ENCODE measurements at places on chromosomes 2 and 18.

DNA sequence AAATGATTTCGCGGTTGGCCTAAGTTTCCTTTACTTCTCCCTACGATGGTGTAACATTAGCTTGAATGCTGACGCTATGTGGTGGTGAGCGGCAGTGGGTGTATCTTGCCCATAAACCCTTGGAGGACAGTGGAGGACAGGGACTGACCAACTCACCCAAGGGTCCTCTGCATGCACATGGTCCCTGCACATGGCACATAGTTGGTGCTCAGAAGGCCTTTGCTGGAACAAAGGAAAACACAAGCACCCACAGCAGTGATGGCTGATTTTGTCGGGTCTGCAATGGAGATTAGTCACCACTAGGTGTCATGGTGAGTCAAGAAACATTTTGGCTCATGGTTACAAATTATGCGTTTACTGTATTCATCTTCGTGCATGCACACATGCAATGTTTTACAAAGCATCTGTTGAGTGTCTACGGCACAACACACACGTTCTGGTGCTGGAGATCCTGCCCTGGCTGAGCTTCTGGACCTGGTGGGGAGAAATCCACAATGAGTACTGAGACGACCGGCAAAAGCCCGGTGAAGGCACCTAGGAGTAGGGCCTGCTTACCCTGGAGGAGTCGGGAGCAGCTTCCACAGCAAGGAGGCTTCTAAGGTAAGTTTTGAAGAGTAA, 44.0 kb downstream of the PDCL3 start:
- DNase-seq = no peak

DNA sequence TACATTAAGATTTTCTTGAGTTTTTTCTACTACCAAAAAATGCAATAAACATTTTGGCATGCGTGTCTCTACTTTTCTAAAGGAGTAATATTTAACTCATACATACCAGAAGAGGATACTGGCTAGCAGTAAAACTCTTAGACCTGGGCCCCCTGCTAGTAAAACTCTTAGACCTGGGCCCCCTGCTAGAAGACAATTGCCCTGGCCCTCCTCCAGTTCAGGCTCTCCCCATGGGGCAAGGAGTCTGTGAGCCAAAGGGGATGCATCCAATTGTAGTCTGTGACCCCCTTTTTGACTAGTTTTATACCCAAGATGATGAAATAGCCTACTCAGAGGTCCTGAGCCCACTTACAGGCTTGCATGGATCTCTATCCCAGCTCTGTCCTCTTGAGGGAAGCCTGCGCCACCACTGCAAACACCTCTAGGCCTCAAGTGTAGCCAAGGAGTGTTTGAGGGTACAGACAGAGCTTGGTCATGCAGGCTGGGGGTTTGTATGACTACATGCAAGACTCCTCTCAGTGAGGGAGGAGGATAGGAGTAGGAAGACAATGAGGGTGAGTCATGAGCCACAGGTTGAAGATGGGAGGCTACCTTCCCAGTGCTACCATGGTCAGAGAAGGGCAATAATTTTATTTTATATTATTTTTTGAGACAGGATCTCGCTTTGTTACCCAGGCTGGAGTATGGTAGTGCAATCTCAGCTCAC, 45.2 kb upstream of the PGAP1 start:
- DNase-seq = no peak

DNA sequence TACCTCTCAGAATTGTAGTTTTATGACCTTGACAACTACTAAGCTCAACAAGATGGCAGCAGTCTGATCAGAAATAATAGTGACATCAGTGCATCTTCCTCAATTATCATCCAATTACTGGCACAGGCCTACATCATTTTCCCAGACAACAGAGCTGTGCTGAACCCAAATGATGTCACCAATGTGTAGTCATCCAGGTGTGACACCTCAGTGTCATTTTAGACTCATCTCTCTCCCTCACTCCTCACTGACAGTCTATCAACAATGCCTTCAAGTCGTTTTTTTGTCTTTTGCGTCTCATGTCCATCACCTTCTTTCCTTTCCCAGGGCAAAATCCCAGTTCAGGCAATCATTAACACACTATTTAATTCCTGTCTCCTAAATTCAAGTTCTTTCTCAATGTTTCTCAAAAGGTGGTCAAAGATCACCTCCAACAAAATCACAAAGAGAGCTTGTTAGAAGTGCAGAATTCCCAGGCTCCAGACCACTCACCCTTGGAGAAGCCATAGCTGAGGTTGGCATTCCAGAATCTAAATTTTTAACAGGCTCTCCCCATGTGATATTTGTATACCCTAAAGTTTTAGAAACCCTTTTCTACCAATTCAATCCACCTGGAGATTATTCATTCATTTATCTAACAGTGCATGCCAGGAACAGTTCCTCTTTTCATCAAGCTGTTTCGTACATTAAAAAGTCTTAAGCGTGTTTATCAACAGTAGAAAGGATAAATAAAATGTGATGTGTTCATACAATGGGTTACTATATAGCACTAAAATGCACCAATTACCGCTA, 125.3 kb upstream of the KLF7 start:
- DNase-seq = no peak

- DNase-seq = no peak
Observed at GRCh38 chr2:235903782-235904584, 264.2 kb downstream of the GBX2 start.

GRCh38 chr18:22170421-22171257, 1.2 kb downstream of the GATA6 start:
- DNase-seq = no peak

DNA sequence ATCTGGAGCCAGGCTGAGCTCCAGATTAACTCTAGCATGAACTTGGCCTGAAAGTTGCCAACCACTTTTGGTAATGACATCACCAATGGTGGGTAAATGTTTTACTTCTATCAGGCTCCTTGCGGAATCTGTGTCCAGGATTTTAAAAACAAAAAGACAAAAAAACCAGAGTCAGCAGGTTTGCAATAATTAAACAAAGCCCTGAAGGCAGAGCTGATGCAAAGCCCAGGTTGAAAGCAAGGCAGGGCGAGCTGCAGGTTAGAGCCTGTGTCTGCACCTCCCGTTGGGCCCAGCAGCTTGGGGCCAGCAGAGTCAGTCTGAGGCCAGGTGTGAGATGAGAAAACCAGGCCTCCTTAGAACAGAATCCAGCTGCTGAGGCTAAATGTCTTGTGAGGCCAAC, 29.1 kb upstream of the ALK start:
- DNase-seq = no peak

GRCh38 chr2:38522754-38523349, 79.9 kb downstream of the HNRNPLL start:
- no peak for DNase-seq

- DNase-seq = no peak
Observed at GRCh38 chr2:146950361-146950760, 894.5 kb upstream of the ACVR2A start.

DNA sequence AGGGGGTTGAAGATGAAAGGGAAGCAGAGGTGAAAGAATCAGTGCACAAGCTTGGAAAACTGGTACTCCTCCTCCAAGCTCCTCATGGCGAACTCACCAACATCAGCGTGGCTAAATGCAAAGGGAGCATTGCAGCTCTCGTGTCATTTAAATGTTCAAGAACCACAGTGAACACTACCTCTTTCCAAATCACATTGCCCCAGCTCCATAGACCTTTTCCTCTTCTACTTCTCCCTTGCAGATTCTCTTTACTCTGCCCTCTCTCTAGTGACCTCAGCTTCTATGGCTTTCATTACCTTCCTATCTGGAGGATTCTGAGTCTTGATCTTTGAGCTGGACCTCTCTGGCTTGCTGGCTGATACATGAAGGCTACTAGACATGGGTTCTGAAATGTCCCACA, 14.3 kb downstream of the EPB41L3 start:
- no peak for DNase-seq

DNA sequence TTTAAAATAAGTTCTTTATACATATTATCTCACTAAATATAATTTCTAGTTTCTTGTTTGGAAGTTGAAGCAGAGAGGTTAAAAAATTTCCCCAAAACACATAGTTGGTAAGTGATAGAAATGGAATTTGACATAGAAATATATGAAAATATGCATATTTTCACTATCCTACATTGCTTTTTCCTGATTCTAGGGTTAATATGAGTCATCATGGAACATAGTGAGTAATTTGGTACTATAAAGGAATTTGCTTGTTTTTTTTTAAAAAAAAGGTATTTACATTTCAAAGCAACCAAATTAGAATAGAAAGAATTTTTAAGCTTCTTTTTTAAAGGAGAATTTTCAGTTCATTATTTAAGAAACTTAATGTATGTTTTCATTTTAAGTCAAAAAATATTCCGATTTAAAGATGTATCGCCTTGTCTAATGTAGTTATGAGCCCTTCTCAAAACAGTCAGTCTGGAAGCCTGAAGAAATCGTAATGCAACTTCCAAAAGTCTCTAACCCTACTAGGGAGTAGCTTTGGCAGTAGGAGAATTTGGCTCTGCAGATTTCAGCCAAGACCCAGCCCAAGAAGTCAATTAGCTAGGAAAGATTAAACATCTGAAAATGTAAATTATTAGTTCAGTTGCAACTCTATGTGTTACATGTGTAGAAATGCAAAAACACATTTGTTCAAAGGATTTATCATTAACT, 147.3 kb downstream of the RDH14 start:
- no peak for DNase-seq

DNA sequence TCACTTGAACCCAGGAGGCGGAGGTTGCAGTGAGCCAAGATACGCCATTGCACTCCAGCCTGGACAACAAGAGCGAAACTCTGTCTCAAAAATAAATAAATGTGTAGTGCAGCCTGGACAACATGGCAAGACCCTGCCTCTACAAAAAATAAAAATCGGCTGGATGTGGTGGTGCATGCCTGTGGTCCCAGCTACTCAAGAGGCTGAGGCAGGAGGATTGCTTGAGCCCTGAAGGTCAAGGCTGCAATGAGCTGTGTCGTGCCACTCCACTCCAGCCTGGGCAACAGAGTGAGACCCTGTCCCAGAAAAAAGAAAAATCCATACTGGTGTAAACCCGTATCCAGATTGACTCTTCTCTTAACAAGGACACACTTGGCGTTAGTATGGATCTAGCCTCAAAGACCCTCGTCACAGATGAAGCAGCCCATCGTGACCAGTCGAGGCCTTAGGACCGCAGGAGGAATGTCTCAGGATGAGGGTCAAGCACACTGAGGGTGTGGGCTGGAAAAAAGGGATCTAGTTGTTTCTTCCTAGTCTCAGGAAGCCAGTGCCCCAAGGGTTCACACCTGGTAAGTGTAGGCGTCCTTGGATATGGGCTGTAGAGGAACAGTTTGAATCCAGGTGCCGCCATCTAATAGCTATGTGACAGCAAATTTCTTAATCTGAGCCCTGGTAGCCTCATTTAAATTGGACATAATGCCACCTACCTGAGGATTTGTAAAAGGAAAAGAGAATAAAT, 4.0 kb upstream of the GPBAR1 start:
- DNase-seq = no peak

GRCh38 chr2:102238039-102238756, 51.4 kb downstream of the IL1RL2 start:
- DNase-seq = no peak

GRCh38 chr2:144770616-144771230, 250.8 kb upstream of the ZEB2 start:
- no peak for DNase-seq

DNA sequence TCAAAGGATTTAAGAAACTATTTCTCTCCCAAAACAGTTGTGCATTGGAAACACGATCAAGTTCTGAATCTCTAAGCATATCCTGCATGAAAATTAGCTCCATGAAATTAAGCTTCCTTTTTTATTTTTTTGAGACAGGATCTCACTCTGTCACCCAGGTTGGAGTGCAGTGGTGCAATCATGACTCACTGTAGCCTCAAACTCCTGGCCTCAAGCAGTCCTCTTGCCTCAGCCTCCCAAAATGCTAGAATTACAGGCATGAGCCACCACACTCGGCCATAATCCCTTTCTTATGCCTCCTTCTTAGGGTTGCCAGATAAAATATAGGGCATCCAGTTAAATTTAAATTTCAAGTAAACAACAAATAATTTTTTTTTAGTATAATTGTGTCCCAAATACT, 124.4 kb downstream of the ARL4C start:
- DNase-seq = no peak

DNA sequence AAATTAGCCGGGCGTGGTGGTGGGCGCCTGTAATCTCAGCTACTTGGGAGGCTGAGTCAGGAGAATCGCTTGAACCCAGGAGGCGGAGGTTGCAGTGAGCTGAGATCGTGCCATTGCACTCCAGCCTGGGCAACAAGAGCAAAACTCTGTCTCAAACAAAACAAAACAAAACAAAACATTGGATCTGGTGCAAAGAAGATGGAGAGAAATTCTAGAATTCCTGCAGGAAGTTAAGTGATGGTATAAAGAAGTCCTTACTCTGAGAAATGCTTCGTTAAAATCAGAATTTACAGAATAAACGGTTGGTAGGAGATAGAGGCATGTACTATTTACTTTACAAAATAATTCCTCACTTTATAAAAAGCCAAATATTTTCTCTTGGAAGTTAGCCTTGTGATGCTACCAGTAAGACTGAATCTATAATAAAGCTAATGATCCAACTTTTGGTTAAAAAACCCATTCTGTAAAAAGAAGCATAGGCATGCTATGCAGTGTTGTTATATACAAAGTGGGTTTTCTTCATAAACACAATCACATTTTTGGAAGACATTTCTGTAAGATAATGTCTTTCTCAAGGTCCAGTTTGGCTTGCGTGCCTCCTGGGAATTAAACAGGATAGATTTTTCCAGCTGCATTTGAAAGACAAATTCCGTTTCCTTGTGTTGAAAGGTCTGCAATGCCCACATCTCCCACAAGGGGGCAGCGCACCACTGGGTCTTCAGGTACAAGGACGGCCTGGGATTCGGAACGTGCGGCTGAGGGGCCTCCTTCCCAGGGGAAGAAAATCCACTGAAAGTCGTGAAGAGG, 35.6 kb upstream of the PNO1 start:
- DNase-seq = peak; percentile 62

GRCh38 chr2:9174771-9175437, 31.7 kb upstream of the ASAP2 start:
- peak; percentile 20 for DNase-seq

- DNase-seq = no peak
Observed at GRCh38 chr2:27453968-27454367, 11.8 kb downstream of the KRTCAP3 start.

DNA sequence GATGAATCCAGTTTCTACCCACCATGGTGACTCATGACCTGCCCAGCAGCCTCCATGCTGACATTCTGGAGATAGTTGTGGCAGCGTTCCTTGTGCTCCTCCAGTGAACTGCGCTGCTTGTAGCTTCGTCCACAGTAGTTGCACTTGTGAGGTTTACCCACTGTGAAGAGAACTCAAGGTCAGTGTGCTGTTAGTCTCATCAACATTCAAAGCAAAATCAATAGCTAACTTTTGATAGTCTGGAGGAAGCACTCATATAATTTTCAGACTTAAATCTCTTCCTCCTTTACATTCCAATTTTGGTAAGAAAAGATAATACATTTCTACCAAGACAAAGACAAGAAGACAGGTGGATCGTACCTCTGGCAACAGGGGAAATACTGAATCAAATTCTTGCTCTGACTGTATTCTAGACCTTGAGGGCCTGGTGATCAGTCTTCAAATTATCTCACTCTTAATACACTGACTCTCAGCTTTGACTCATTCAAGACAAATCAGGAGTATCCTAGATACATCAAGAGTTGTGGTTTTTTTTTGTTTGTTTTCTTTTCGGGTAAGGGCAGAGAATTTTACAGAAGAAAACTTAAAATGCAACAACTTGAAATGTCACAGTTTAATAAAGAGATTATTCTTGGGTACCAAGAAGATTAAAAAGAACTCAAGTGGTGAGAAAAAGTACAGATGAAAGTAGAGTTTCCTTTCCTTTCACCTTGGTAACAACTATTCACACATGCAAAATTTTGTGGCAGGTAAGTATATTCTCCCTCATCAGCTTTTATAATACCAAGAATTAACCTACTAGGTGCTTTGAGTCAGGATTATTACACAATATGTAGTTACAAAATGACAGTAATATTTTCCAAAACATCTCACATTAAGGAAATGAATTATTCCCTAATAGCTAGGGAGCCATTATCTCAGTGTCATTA, 129.2 kb downstream of the IKZF2 start:
- DNase-seq = no peak
